ENCODE measurements at places on chromosomes 1 and 21.

GRCh38 chr1:175493321-175494010 is 249.9 kb downstream of the TNR start:
- DNase-seq = peak; percentile 55

- no peak for DNase-seq
These were observed 53.0 kb upstream of the SPOCD1 start for GRCh38 chr1:31868862-31869261.

- DNase-seq = no peak
These were observed 37.8 kb downstream of the FAM78B start for GRCh38 chr1:166129006-166129405.

GRCh38 chr1:225470211-225471108 is 42.6 kb upstream of the LBR start:
- DNase-seq = no peak

DNA sequence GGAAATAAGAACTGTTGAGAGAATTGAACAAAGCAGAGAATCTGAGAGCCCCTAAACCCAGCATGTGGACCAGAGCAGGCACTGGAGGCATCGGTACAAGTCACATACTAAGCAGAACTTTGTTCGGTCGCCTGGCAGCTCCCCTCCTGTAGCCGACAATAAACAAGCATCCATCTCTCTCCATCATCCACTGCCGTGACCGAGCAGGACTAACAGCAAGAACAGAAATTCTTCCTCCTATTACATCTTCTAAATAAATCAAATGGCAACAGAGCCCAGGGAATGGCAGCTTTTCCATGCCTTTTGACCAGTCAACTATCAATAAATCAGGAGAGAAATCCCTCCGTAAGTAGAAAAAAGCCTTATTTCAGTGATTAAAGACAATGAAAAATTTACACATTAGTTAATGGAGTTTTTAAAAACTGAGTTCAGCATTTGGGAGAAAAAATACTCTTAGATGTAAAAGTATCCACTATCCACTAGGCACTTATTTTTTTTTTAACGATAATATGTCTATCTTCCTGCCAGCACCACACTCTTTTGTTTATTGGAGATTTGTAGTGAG is 36.5 kb downstream of the PTPN14 start:
- DNase-seq = no peak

GRCh38 chr1:79976287-79976686 is 969.8 kb upstream of the ADGRL4 start:
- DNase-seq = no peak

GRCh38 chr1:236836157-236836556 is 41.1 kb downstream of the MTR start:
- DNase-seq = no peak

DNA sequence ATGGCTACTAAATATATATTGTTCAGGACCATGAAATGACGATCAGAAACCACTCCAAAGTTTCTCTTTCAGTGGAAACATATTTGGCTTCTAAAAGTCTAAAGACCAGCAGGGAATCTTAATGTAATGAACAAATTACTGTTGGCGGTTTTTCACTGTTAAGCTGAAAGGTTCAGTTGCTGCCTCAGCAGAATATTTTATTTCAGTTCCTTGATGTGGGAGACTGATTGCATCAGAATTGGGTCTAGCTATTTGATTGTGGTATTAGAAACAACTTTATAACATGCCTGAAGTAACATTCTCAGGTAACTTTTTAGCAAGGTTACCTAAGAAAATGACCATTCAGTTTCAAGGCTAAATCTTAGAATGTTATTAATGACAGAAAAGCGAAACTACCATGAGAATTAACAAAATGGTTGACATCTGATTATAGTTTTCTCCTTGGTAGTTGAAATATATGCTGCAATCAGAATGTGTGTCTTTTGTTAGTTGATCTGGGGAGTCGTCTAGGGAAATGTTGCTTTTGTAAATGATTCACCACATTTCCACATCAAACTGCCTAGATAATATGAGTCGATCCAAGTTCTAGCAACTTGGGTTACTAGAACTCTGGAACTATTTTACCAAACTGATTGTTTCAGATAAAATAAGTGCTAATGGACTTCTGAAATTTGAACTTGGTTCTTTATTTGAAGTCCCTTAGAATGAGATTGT is 200.4 kb downstream of the HMCN1 start:
- DNase-seq = no peak

GRCh38 chr1:20311289-20311688 is 20.6 kb downstream of the VWA5B1 start:
- DNase-seq = no peak

- no peak for DNase-seq
These were observed 95.6 kb downstream of the CENPF start for GRCh38 chr1:214698559-214698958.

DNA sequence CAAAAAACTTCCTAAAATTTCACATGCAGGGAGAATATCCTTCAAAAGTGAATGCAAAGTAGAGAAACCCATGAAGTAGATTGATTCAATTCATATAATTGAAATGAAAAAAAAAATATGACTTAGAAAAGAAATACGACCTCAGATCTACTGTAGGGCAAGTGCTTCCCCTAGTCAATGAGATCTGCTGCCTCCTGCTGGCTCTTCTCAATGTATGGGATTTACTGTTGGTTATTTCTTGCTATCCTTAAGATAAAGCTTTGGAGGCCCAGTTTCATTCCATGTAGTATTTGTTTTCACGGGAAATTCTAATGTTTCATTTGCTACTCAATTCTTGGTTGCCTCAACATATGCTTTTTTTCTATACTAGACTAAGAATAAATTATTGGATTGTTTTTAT is 46.2 kb downstream of the ZNF648 start:
- no peak for DNase-seq

GRCh38 chr1:193681422-193681821 is 495.0 kb upstream of the B3GALT2 start:
- no peak for DNase-seq

DNA sequence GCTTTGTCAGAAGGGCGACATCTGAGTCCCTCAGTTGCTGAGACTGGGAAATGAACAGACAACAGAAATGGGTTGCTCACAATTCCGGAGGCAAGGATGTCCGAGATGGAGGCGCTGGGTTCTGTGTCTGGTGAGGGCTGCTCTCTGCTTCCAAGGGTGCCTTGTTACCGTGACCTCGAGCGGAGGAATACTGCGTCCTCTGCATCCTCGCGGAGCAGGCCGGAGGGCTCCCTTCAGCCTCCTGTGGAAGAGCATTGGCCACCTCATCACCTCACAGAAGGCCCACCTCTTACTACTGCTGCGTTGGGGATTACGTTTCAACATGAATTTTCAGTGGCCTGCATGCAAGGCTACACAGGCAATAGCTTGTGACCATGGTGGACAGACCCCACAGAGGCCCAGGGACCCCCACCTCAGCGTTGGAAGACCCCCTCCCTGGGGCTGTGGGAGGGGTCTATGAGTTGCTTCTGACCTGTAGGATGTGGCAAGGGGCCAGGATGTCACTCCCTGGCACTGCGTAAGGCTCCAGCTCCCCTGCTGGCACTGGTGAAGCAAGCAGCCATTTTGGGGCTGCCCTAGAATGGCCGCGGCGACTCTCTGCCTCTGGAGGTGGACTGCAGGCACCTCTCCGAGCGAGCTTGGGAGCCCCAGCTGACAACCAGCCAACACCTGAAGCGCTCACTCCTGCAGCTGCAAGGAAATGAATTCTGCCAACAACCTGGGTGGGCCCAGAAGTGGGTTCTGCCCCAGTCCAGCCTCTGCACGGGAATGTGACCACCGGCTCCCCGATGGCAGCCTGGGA is 36.3 kb upstream of the COL6A1 start:
- DNase-seq = no peak

- DNase-seq = no peak
These were observed 313.8 kb downstream of the MATN1 start for GRCh38 chr1:30409476-30410152.

DNA sequence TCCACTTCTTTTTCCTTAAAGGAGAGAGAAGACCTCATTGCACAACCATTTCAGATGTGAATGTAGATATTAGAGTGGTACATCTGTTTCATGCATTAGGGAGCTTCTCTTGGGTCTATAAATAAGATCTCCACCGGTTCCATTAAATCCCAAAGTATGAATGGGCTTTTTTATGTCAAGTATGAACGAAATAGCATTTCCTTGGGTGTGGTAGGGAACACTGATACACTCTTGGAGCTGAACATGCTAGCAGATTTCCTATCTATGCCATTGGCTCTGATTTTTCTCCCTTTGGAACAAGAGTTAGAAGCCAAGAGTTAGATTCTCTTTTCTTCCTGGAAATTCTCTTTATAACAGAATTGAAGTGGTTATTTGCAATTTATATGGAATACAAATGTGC is 245.6 kb upstream of the ADAMTS5 start:
- no peak for DNase-seq

- no peak for DNase-seq
These were observed 33.1 kb upstream of the SAMD11 start for GRCh38 chr1:890661-891060.

DNA sequence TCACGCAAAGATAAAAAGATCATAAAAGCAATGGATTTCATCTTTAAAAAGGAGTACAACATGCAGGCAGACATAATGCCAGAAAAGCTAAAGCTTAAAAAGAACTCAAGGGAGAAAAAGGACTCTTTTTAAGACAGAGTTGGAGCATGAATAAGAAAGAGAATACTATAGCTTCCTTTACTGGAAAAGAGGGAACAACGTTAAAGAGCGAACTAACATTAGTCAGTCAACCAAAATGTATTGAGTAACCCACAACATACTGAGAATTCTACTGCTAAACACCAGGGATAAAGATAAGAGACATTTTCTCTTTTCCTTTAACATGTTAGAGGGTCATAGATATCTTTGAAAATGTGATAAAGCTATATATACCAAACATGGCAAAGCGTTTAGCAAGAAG is 182.0 kb downstream of the DUSP10 start:
- no peak for DNase-seq

DNA sequence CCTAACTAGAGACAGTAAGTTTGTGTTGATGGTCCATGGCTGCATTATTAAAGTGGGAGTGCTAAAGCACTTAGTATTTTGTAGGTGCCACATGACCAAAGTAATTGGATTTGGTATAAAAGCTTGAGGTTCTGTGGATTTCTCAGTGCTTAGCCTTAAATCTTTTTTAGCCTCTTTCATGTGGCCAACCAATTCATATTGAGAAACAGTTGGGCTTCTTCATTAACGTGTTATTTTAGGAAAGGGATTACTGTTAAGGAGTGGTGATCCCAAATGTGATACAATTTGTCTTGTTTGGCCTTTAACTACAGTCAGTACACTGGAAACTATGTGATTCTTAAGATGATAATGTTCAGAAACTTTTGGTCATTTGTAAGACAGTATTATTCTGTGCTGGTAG is 25.5 kb downstream of the MAN1A2 start:
- no peak for DNase-seq

DNA sequence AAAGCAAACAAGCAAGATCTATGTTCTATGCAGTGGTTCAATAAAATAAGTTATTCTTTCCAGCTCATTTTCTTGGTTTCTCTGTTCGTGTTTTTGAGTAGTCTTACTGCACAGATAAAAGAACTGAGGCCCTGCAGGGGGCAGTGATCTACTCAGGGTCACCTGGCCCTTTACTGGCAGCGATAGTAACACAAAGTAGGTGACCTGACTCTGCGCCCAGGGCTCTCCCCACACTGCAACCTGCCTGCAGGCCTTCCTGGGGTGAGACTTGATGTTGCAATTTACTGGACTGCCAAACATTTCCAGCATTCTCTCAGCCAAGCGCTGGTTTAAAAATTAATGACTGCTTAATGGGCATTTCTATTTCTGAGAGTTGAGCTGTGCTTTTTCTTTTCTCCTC is 110.3 kb downstream of the HUNK start:
- no peak for DNase-seq

All from dorsolateral prefrontal cortex (tissue), 122 donors.